Left hindlimb (tissue), 1 donor: ENCODE measurements at places on chromosomes 6 and 20.
A peak's percentile ranks its signal among the peaks of the same experiment; 100 is the strongest.

GRCh38 chr20:33524261-33524660, 34.4 kb downstream of the CBFA2T2 start:
- DNase-seq: no peak

DNA sequence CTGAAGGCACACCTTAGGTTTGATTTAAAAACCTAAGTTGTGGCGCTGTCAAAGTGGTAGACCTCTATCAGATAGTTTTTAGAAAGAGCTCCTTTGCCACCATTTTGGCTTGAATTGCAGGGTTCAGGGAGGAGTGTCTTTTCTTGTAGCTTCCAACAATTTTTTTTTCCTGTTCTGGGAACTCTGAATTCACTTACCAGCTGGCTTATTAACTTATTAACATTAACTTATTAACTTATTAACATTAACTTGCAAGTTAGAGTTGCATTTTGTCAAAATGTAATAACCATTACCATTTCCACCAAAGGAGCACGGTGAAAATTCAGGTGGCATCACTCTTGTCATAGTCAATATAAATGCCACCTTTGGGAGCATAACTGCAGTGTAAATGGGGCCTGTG, 181.9 kb downstream of the ISM1 start:
- no peak for DNase-seq

GRCh38 chr6:158018041-158018771, 36.5 kb downstream of the SYNJ2 start:
- no peak for DNase-seq

- DNase-seq: no peak
These were observed 25.8 kb downstream of the SMLR1 start for GRCh38 chr6:130852844-130853554.

DNA sequence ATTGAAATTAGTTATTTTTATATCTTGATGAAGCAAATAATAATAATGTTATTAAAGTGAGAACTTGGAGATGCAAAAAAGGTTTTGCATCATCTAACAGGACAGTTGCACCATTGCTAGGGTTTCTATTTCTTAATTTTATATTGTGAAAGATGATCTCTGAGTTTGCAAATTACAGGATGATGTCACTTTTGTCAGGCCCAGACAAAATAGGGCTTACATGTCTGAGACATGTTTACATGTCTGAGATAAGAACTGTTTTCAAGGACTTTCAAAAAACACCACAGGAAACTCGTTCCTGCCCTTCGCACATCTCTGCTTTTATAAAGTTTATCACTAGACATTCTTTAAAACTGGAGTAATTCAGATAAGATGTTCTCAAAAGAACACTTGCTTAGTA, 1075.8 kb upstream of the MANEA start:
- no peak for DNase-seq

DNA sequence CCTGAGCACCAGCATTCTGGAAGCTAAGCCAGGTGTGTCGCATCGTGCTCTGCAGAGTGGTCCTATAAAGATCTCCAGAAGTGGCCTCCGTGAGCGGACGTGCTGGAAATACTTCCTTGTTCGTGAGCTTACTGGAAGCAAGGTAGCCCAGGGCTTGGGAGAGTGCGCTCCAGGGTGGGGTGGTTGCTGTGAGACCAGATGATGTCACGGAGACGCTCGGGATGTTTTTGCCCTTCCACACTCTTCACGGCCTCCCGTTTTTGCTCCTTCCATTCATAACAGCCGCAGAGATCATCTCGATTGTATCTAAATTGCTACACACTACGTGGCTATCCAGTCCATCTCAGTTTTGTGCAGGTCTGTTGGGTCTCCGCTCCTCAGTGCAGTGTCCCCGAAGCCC, 373.4 kb downstream of the THBS2 start:
- DNase-seq: no peak

GRCh38 chr20:8413691-8414090, 281.6 kb downstream of the PLCB1 start:
- DNase-seq: no peak

GRCh38 chr6:17632934-17633333, 32.8 kb downstream of the FAM8A1 start:
- no peak for DNase-seq

DNA sequence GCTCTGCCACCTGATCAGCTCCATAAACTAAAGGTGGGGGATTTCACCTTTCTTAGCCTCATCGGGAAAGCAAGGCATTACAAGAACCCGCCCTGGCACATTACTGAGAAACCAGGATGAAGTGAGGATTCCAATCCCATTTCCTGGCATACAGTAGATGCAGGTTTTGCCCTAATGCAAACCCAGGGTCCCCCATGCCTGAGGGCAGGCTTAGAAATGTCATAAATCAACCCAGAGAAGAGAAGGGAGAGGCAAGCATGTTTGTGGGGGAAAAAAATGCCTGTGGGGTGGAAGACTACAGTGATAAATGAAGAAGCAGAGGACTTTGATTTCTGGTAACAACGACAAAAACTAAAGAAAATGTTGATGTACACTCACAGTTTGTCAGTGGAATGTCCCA, 18.0 kb upstream of the PMEPA1 start:
- DNase-seq: no peak

- no peak for DNase-seq
These were observed 23.3 kb downstream of the RBL1 start for GRCh38 chr20:37072293-37073196.

GRCh38 chr20:45085867-45086266, 15.1 kb downstream of the KCNS1 start:
- no peak for DNase-seq

DNA sequence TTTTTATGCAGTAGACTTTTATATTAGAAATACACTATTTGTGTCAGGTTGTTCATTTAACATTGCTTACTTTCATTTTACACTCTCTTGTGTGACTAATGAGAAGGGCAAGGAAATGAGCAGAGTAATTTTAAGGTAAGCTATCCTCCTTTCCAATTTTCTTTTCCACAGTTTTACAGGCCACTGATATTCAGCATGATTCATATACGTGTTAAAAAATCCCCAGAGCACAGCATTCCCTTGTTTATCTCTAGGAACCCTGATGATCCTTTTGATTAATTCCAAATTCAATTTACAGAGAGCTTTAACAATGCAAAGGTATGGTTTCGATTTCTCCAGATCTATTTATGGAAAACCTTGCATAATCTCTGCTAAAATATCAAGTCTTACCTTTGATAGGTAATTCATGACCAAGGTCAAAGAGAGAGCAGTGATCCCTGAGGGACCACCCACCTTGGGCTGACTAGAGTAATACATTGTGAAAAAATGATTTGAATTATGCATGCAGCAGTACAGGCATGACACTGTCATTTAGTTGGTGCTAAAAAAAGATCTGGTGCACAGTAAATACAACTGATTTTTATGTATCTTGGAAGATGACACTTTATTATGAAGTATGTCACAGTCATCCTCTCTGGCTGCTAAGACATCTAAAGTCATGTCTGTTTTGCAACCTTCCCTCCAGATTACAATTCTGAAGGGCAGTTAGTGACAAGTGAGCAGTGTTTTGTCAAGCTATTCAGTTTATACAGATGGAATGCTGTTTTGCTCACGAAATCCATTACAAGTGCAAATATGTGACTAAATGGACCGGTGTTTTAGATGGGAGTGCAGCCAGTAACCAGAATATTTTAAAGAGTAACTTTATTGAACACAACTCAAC, 736.6 kb downstream of the EPHA7 start:
- no peak for DNase-seq

- no peak for DNase-seq
These were observed 237.2 kb upstream of the ID4 start for GRCh38 chr6:19599796-19600464.

GRCh38 chr6:27238010-27238983, 9.2 kb upstream of the PRSS16 start:
- peak; percentile 30 for DNase-seq

GRCh38 chr6:129536271-129536670, 173.7 kb downstream of the ARHGAP18 start:
- no peak for DNase-seq

DNA sequence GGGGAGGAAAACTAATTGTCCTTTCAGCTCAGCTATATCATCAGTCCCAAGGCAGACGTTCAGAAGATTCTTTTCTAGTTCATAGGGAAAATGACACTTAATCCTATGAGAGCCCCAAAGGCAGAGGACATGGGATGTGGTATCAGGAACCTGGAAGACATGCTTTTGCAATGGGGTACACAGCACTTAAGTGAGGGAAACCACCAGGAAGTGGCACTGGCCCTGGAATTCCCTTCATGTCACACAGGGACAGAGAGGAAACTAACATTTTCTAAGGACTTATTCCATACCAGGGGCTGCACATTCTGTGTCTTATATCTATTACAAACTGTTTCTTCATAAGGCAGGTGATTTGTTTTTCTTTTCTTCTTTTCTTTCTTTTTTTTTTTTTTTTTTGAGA, 28.2 kb downstream of the VPS52 start:
- no peak for DNase-seq

DNA sequence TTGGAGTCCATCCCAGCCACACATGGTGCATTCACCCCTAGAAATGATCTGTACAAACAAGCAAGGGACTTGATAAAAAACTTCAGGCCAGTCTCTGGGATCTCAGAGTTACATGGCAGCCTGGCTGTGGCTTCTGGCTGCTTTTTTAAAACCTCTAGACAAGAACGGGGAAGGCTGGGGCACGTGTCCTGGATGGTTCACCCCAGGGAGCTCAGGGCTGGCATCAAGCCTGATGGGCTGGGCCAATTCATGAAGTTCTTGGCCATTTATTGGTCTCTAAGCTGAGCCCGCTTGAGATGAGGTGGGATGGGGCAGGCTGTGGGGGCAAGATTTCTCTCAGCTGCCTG, 10.4 kb upstream of the ZFAND3 start:
- DNase-seq: no peak

DNA sequence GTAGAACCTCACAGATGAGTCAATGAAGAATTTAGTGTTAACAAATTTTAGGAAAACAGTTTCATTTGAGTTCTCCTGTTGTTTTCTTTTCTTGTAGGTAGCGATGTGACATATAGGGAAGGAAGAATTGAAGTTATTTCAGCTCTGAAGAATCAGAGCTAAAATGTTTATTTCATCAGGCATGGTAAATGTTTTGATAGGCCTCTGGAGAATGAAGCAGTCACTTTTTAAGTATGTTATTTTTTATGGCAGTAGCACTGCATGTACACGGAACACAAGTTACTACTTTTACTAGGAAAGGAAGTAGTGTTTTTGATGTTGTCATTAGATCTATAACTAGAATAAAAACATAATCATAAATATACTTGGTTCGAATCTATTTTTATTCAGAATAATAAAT, 1357.3 kb upstream of the CITED2 start:
- DNase-seq: no peak

DNA sequence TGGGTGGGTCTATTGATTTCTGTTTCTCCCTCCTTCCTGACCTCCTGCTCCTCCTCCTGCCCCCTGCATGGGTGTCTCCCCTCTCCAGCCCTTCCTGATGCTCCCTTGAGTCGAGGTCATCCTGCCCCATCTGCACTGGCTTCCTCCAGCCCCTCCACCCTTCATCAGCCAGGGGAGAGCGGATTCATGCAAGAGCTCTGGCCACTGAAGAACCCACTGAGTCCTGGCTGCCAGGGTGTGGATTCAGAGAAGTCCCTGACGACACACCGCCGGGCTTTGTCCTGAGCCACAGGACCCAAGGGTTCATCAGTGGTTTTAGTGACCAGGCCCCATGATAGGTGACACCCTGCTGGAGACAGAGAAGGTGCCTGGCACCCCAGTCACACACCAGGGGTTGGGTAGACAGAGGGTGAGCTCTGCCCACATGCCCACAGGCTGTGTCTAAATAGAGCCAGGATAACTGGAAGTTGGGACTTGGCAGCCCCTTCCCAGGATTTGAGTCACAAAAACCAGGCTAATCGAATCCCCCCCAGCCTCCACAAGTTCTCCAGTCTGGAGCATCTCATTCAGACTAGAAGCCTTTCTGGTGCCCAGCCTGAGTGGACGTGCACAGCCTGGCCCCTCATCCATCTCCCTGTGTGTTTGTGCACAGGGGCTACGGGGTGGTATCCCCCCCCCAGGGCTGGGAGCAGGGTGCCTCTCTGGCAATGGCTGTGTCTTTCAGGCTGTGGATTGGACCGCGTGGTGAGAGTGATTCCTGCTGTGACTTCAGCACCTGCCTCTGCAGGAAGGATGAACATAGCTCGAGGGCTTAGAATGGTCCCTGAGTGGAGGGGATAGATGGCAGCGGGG, 1.2 kb downstream of the GFRA4 start:
- no peak for DNase-seq

DNA sequence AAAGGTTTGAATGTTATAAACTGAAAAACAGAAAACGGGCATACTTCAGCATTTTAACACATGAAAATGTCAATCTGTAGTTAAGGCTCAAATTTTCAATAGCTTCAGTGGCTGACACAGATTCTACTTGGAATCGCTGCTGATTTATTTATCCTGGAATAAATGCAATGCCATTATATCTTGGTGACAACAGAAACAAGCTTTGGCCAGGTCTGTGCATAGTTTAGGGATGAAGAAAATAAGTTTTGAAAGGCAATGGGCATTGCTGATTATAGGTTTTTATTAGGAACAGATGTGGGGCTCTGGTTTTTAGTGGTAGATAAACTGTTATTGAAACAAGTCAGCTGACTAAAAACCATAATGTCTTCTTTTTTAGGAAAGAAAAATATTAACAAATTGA, 96.8 kb upstream of the SOX4 start:
- no peak for DNase-seq

DNA sequence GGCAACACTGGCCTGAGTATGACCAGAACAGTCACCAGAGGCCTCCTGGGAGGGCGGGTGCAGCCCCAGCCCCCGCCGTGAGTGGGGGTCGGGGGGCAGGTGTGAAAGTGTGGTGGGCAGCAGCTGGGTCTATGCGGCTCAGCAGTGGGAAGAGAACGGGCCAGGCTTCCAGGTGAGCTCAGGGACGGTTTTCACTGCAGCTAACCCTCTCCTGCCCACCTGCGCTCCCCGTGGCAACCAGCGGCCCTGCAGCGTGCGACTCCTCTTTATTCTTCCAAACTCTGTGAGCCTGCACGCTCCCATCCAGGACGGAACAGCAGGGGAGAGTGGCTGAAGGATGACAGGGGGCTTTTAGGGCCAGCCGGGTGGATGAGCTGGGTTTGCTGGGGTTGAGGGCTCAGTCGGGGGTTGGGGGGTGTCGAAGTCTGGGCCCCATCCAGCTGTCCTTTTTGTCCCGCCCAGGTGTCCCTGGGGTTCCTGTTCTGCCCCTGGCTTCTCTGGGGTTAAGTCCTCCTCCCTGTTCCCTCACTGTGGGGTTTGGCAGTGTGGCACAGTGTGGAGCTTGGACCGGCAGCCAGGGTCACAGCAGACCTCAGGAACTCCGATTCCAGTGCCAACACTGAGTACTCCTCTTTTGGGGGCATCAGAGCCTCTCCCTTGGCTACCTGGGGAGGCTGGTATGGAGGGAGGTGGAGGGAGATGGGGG, 859 bp upstream of the BIRC7 start:
- no peak for DNase-seq

DNA sequence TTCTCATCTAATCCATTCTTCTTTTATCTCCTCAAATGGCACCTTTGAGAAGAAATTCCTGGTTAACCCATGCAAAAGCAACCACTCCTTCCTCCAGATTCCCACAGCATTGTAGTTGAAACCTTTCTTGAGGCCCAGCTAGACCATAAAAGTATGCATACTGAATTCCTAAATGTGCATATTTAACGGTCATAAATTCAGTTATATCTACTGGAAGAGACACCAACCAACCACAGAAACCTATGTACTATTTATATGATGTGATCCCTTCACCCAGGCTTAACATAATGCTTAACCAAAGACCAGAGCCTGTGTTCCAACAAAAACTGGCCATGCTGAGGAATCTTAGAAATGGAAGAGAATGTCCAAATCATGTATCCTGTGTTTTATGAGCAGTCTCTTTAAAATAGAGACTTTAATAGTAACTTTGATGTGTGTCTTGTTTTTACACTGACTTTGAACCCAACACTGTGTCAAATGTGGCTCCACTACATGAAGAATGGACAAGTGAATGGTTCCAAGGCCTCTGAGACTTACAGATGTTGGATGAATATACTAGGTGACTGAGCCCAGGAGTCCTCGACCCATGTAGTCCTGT, 11.4 kb upstream of the TAF8 start:
- DNase-seq: no peak
